ENCODE measurements at places on chromosomes 2 and 18.

GRCh38 chr2:241582328-241582727 lies 23.8 kb downstream of the BOK start:
- DNase-seq = no peak

DNA sequence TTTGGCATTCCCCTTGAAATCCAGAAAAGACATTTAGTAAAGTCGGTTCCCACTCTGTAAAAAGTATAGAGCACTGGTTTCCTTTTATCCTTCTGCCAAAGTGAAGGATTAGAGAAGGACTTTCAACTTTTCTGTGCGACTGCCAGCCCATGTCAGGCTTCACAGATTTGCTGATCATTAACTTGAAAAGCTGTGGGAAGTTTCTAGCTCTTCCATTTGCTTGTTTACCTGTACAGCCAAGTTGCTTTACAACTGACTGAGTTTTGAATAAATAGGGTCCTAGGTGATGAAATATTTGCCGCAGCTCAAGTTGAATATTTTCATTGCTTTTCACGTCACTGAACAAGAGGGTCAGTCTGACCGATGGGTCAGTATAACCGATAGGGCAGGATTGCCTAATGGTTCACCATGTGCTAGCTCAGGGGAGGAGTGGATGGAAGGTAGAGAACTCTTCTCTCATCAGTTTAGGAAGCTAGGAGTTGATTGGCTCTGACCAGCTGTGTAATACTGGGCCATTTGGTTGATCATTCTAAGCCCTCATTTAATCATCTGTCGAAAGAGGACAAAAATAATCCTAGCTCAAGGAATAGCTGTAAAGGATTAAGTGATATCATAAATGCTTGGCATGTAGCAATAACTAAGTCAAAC lies 30.4 kb downstream of the UPP2 start:
- DNase-seq = no peak

DNA sequence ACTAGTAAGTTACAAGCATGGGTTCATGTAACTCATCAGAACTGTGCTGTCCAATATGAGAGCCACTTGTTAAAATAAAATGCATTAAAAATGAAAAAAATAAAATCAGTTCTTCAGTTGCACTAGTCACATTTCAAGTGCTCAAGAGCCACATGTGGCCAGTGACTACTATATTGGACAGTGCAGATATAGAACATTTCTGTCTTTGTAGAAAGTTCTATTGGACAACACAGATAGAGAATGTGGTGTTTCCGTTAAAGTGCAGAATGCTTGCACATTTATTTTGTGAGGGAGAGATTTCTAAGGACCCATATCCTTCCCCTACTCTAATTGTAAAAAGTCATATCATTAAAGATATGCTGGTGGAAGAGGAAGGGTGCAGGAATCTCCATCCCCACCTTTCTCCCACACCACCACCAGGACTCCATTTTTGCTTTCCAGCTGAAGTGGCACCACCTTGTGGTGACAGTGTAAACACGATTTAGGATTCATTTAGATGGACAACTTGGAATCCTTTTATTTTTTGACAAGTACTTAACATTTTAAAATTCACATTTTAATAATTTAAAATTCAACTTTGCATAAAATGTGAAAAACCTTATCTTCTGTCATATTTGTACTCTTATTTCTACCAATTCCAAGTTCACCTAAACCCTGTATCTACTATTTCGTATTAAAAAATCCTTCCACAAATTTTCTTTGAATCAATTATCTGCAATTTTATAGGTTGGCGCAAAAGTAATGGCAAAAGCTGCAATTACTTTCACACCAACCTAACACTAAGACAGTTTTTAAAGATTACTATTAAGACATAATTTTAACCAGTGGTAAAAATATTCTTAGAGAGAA lies 9.4 kb upstream of the CD302 start:
- no peak for DNase-seq

DNA sequence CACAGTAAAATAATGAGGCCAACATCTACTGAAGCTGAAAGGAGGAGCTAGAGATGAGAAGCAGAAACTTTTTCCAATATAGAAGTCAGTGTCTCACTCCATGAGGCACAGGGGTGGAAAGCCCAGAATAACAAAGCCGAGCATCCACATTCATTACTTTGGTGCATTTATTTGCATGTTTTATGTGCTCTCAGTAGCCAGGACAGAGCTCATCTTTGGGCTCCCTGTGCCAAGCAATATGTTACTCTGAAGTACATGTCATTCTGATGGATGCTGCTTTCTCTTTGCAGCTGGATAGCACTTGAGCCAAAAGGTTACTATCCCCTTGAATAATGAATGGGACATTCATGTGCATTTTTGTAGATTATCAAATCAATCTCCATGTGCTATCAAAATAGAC lies 338.6 kb upstream of the SOX11 start:
- no peak for DNase-seq

DNA sequence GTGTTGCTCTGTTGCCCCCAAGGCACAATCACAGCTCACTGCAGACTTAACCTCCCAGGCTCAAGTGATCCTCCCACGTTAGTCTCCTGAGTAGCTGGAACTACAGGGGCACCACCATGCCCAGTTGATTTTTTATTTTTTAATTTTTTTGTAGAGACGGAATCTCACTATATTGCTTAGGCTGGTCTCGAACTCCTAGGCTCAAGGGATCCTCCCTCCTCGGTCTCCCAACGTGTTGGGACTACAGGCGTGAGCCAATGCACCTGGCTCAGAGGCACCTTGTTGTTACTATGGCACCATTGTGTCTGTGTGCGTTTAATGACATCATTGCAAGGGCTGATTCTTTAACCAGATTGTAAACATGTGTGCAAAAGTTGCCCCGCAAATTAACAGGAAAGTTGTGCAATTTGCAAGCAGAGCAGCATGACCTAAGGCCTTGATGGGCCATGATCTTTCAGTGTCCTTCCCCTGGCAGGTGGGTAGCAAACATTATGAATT lies 22.6 kb downstream of the TCF23 start:
- no peak for DNase-seq

DNA sequence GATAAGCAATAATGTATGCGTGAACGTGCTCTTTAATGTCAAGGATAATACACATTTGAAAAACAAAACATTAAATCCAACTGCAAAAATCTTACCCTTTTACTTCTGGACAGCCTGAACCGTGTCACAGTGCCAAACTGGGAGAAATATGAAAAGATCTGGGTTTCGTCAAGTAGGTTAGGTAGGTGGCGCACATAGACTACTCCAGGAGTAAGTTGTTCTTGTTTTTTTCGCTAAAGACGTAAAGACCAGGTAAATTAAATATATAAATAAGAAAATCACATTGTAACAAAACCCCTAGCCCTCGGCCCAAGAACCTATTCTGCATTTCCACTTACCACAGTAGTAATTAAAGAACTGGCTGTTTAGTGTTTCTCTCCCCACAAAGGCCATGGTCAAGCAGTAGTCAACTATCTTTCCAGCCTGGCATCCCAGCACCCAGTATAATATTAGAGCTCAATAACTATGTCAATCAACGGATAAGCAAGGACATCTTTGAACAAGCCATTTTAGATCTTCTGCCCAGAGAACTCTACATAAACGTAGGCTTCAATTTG lies 1.1 kb downstream of the NIFK start:
- DNase-seq = no peak

DNA sequence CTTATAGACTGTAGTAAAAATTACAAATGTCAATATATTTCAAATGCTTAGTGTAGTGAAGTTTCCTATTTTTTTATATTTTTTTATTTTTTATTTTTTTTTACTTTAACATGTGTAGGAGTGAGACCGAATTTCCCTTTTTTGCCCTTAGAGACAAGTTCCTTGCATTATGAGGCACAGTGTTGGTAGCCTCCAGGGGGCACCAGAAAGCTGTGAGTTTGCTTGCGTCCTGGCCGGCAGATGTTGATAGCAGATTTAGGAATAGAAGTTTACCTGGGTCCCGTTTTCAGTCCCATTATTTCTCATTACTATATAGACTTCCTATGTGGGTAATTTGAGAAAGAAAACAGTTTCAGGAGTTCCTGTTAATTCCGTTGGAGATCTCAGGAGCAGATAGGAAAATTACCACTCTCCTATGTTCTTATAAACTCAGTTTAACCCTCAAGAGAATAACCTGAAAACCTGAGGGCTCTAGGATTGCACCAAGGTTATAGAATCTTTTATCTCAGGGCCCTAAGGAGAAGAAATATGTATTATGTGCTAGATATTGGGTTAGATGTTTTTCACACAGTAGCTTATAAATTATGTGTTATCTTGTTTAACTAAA lies 157.5 kb upstream of the SESTD1 start:
- DNase-seq = no peak

DNA sequence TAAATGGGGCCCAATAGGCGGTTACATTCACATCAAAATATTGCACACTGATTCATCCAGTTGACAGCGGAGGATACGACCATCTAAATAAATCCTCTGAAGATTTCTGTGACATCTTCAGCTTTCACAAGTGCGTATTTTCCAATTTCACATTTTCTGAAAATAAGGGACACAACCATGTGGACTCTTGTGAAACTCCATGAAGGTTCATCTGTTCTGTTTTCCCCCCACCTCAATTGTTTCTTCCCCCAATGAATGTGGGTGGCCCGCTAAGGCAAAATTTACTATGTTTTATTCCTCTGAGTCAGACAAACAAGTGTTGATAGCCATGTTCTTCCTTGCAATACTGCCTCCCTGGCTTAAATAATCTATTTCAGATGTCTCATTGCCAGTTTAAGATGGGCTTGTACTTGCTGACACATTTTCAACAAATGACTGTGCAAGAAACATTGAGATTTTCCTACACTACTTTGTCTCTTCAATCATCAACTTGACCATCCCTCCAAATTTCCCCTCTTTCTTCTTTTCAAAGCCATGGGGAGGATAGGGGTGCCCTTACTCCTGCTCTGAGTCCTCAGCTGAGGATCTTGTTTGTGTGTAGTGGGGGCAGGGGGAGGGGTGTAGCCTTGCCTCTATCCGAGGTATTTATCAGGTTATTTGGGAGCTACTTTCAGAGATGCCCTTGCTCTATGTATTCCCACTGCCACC lies 78.2 kb downstream of the BCL11A start:
- no peak for DNase-seq

GRCh38 chr2:128615571-128615970 lies 296.9 kb upstream of the HS6ST1 start:
- no peak for DNase-seq

GRCh38 chr2:197234671-197235191 lies 75.8 kb downstream of the ANKRD44 start:
- DNase-seq = no peak

- no peak for DNase-seq
These were observed 24.8 kb upstream of the LMAN1 start for GRCh38 chr18:59383851-59384250.

- no peak for DNase-seq
These were observed 224.3 kb downstream of the KLHL29 start for GRCh38 chr2:23609254-23609653.

- DNase-seq = no peak
These were observed 72.5 kb upstream of the HDAC4 start for GRCh38 chr2:239473211-239473805.

DNA sequence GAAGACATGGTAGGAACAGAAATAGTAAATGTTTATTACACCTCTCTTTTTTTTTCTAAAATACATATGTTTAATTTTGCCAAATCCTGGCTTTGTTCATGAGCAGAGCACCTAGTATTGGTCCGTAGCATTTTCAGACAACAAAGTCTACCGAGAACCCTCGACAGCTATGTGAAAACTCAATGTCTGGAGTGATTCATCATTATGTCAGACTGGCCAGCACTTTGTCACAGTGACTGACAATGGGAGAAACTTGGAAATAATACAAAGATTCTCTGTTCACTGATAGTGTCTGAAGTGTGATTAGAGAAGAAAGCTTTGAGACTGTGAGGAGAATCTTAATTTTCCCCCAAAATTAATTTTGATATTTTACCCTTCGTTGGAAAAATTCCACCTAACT lies 143.0 kb downstream of the HNMT start:
- DNase-seq = no peak

DNA sequence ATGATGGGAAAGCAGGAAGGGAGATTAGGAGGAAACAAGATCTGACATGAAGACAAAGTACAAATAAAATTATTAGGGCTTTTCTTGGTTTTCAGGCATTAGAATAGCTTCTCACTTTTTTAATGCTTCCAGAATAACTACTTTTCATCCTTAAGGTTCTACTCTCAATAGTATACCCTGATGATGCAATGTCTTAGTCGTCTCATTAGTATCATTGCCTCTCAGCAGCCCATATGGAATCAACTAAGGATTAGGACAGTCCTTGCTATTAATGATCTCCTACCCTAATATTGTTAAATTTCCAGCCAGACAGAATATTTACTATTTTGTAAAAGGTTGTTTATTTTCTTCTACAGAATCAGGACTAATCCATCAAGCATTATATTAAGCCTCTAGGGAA lies 55.9 kb downstream of the RELCH start:
- no peak for DNase-seq

- no peak for DNase-seq
These were observed 9.4 kb downstream of the C2orf42 start for GRCh38 chr2:70181363-70181956.

DNA sequence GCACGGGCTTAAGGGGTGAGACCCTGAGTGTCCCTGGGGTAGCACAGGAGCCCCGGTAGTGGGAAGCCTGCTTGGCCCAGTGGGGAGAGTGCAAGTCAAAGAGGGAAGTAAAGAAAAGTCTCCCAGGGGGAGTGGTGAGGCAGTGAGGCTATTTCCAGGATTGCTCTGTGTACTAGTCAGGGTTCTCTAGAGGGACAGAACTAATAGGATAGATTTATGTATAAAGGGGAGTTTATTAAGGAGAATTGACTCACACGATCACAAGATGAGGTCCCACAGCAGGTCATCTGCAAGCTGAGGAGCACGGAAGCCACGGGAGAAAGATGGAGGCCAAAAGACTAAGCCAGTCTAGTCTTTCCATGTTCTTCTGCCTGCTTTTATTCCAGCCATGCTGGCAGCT lies 45.5 kb downstream of the CMPK2 start:
- DNase-seq = no peak

DNA sequence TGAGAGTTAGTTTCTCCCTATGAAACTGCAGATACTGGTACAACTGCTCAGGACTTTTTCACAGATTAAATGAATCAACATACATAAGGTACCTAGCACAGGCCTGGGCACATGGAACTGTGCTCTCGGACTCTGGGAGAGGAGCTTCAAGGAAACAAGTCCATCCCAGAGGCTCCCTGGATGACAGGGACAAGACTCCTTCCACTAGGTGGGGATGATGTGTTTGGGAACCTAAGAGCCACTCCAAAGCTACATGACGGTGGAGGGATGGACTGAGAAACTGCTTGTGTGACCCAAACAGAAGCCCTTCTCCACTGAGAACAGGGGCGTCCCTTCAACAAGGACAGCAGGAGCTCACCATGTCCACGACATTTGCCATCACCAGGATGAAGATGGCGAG lies 37.1 kb downstream of the CENPO start:
- DNase-seq = no peak

GRCh38 chr2:63675026-63675425 lies 86.3 kb downstream of the MDH1 start:
- DNase-seq = no peak

Data from stimulated activated naive CD4-positive, alpha-beta T cell (primary cell).